ENCODE measurements at places on chromosomes 16 and 17. TPM values are rescaled to one million over a fixed set of nuclear protein-coding genes. Genes with fewer than 3 reads are reported as not detected.

The TBC1D3K gene
- total RNA-seq, result not detected

The ACE gene
- total RNA-seq, result 4.6 TPM

The OR1F1 gene
- not detected for total RNA-seq

The MYCBPAP gene
- total RNA-seq, result 2.0 TPM

The C17orf50 gene
- total RNA-seq, result not detected

The PRR15L gene
- total RNA-seq, result not detected

The MAPT gene
- 0.75 TPM for total RNA-seq

The ZNF48 gene
- 8.2 TPM for total RNA-seq

The KCNJ12 gene
- under 0.01 TPM for total RNA-seq

Measured in uterine smooth muscle cell (primary cell).